ENCODE measurements at places on chromosomes 11 and 22.

DNA sequence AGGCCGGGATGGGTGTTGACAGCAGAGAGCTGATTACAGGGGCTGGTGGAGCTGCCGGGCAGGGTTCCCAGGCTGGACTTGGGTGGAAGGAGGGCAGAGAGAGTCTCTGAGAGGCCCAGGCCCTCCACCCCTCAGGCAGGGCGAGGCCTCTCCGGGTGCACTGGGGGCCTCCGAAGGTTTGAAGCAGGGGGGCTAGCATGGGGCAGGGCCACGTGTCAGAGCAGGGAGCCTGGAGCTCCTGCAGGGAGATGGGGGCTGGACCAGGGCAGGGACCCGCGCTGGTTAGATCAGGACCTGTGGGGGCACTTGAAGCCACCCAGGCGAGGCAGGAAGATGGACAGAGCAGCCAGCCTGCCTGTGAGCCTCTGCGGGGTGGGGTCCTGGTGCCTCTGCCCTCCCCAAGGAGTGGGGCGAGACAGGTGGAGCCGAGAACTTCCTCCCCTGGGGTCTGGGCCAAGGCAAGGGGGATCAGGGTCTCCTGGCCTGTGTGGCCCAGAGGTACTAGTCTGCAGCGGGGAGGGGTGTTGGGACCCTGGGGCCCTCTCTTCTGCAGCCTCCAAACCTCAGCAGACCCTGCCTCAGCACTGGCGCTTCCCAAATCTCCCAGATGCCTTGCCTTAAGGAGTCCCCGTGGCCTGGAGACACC is 911 bp downstream of the PANX2 start:
- DNase-seq: no peak

DNA sequence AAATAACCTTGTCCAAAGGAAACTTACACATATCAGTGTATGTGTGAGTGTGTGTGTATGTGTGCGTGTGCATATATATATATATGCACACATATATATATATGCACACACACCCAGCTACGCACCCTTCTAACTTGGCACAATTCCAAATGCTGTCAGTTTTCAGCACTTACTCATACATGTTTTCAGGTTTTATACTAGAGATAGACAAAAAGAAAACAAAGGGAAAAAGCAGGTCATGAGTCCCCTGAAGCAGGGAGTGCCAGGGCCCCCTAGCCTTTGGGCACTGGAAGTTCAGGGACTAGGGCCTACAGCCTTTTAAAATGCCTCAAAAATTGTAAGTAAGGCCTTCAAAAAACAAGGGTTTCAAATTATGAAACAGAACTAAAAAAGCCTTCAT is 265.4 kb downstream of the CADM1 start:
- DNase-seq: no peak

DNA sequence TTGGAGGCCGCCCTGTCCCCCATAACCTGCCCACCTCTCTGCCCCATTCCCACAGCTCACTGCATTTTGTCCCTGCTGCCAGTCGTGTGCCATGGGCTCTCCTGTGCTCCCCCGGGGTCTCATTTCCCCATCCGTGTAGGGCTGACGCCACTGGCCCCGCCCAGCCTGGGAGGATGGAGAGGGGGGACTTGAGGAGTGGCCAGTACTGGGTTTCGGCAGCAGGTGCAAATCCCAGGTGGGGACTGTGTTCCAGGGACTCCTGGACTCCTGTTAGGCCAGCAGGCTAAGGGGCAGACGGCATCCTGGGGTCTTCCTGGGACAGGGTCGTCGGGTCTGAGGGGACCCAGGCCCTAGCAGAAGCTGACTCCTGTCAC is 1.2 kb upstream of the MYO7A start:
- DNase-seq: no peak

- DNase-seq: no peak
Measured at GRCh38 chr11:10634407-10634806, 59.1 kb downstream of the IRAG1 start.

DNA sequence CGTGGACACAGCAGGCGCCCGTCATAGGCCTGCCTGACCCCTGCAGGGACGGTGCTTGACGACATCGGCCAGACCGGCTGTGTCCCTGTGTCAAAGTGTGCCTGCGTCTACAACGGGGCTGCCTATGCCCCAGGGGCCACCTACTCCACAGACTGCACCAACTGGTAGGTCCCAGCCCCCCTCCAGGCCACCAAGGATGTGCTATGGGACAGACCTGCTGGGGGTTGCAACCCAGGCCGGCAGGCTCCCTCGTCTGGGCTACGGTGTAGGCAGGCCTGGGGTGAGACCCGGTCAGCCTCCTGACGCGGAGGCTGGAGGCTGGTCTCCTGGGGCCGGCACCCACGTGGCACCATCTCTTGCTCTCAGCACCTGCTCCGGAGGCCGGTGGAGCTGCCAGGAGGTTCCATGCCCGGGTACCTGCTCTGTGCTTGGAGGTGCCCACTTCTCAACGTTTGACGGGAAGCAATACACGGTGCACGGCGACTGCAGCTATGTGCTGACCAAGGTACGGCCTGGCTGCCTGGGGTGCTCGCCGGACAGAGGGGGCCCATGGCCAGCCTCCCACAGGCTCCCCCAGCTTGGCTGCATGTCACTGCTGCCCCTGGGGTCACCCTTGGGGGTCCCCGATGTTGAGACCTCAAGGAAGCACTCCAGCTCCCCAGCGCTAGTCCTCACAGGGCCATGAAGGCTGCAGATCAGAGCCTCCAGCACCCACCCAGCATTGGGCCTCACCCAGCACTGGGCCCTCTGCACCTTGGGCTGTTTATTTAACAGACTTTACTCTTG is 7.7 kb downstream of the MUC5AC start:
- DNase-seq: peak; percentile 78

GRCh38 chr11:86515297-86516094 is 140.8 kb downstream of the CCDC81 start:
- DNase-seq: no peak
